Kidney (tissue), 22 donors: ENCODE measurements at places on chromosomes 6 and 20.

GRCh38 chr6:45917439-45917838, 98.2 kb downstream of the CLIC5 start:
- no peak for DNase-seq

DNA sequence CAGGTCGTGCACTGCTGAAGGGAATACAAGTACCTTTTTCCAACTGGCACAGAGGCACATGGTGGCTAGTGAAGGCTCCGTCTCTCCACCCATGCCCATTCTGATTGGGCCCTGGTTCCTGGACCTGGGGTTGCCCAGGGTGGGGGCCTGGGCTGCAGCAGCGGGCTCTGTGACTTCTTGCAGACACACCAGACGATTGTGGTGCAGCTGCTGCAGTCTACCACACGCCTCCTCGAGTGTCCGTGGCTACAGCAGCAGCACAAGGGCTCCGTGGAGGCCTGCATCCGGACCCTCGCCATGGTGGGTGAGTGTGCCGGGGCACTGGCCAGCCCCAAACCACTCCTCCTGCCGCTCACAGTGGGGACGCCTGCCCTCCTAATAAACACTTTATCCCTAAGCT, 29.2 kb downstream of the UQCC2 start:
- DNase-seq = no peak

DNA sequence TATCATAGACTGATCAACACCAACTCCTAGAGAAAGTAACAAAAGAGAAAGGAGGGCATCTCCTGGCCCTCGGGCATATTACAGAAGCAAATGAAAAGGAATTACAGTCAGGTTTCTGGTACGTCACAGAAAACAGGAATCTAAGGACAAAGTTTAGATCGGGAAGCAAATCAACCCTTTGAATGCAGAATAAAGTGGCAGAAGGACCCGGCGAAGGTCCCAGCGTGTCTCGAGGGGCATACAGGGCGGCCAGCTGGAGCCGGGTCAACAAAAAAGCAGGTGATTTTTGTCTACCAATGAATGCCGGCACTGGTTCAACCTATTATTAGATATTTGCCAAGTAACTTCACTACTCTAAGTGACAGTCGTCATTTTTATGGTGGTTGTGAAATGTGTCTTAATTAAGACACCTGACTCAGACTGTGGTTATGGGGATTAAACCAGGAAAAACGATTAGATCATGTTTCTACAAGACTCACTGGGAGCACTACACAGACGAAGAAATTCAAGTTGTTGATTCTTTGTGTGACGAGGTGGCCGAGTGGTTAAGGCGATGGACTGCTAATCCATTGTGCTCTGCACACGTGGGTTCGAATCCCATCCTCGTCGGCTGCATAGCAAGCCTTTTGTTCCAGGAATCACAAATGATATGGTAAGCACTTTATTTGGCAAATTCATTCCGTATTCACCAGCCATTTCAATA, 12.4 kb upstream of the ZSCAN9 start:
- no peak for DNase-seq

- DNase-seq = no peak
These were observed 37.9 kb downstream of the MAFB start for GRCh38 chr20:40651151-40651550.

DNA sequence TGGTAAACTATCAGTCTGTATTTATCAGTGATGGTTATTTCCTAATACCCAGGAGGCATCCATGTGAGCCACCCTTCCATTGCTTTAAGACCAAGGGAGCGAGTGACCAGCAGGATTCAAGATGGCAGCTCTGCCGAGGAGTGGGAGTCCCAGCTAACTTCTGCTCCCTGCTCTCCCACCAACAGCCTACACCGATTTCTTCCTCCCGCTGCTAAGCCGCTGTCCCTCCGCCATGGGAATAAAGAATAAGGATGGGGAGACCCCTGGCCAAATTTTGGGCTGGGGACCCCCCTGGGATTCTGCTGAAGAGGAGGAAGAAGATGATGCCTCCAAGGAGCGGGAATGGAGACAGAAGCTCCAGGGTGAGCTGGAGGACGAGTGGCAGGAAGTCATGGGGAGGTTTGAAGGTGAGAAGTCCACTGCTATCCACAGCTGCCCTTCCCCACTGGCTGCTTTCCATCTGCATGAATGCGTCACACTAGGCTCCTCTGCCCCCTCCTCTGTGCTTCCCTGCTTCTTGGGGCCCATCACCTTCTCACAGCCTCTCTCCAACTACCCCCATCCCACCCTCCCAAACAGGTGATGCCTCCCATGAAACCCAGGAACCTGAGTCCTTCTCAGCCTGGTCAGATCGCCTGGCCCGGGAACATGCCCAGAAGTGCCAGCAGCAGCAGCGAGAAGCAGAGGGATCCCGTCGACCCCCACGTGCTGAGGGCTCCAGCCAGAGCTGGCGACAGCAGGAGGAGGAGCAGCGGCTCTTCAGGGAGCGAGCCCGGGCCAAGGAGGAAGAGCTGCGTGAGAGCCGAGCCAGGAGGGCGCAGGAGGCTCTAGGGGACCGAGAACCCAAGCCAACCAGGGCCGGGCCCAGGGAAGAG, 10.3 kb downstream of the NFKBIL1 start:
- no peak for DNase-seq

DNA sequence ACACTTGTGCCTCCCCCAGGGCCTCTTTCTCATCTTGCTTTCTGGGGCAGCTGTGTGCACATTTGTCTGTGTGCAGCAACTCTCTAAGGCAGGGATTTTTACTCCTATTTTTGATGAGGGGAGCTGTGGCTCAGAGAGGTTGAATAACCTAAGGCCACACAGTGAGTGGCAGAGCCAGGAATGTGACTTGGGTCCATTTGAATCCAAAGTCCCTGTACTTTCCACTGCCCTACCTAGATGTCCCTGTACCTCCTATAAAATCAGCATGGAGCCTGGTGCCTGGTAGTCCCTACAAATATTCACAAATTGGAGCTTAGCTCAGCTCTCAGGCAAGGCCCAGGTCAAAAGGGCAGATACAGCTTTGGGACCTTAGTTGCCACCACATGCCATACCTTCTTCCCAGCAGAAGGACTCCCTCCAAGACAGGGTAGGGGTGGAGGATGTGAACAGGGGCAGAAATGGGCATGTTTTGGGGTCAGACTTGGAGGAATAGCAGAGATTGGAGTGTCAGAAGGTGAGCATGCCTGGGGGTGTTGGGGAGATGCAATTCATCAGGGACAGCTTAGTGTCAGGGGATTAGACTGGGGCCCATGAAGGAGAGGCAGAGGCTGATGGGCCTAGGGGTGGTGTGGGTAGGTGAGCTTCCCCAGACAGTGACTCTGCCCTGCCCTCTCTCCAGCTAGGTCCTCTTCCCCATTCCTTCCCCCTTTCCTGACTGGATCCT, 4.1 kb upstream of the VEGFA start:
- DNase-seq = no peak

GRCh38 chr6:125031385-125031784, 69.1 kb downstream of the RNF217 start:
- DNase-seq = no peak

- DNase-seq = no peak
These were observed 179.1 kb upstream of the HS3ST5 start for GRCh38 chr6:114521926-114522325.
